Stimulated activated CD4-positive, alpha-beta T cell treated with anti-CD3 and anti-CD28 coated beads, Interleukin-2, amount 100 ng/mL, for 24 hours (primary cell): ENCODE measurements at places on chromosomes 5 and 9.

DNA sequence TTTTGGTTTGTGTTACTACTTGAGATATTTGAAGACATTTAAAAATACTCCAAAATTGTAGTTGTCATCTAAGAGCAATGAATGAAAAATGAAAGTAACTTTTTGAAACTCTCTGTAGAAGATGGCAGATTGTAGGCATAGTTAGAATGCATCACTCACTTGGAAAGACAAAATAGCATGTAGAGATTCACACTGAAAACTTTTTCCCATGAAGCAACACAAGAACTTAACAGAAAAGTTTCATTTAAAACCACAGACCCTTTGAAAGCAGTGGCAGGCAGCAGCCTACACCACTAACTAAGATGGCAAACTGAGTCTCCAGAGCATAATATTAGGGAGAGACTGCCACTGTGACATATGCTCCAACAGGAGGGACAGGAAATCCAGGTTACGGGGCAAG, 18.9 kb upstream of the FAM174A start:
- DNase-seq, result no peak

- no peak for DNase-seq
Measured at GRCh38 chr5:134463991-134464760, 52.5 kb upstream of the CDKN2AIPNL start.

- no peak for DNase-seq
Measured at GRCh38 chr9:120536094-120536493, 43.9 kb downstream of the CDK5RAP2 start.

GRCh38 chr5:172852490-172853354, 18.7 kb downstream of the ERGIC1 start:
- no peak for DNase-seq

GRCh38 chr9:1946526-1947283, 68.4 kb upstream of the SMARCA2 start:
- DNase-seq, result no peak

GRCh38 chr5:127804886-127805426, 101.8 kb downstream of the CCDC192 start:
- DNase-seq, result no peak

DNA sequence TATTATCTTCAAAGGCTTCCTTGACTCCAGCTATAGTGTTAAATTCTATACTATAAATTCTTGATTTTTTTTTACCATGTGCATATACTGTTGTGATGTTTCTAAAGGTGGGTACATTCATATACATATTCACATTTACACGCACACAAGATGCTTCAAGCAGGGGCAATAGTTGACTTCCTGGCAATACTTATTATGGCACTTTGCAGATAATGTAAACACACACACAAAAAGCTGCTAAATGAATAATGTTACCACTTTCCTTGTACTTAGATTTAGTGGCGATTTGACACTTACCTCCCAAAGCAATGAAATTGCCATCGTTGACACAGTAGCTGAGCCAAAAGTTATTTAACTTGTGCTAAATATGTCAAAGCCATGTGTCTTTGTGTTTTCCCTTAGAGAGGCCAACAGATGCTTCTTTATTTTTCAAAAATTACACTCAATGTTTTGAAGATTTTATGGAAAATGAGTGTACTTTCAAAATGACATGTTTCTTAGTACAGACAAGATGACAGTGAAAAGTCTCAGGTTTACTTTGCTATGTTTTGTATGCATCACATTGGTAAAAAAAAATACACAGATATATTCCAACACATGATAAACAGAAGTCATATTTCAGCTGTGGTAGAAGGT, 12.2 kb upstream of the ERAP2 start:
- no peak for DNase-seq

DNA sequence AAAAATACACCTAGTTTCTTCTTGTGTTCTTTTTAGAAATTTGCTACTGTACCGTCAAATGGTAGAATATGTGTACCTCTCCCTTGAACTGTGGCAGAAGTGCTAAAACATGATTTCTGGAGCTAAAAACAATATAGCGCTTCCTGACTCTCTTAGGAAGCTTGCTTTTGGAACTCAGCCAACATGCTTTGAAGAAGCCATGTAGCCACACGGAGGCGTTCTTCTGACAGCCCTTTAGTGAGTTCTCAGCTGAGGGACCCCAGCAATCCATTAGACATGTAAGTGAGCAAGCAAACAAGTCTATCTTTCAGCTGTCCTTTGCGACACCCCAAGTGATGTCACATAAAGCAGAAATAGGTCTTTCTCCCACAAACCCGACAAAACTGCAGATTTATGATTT, 917.0 kb downstream of the CDH9 start:
- no peak for DNase-seq

DNA sequence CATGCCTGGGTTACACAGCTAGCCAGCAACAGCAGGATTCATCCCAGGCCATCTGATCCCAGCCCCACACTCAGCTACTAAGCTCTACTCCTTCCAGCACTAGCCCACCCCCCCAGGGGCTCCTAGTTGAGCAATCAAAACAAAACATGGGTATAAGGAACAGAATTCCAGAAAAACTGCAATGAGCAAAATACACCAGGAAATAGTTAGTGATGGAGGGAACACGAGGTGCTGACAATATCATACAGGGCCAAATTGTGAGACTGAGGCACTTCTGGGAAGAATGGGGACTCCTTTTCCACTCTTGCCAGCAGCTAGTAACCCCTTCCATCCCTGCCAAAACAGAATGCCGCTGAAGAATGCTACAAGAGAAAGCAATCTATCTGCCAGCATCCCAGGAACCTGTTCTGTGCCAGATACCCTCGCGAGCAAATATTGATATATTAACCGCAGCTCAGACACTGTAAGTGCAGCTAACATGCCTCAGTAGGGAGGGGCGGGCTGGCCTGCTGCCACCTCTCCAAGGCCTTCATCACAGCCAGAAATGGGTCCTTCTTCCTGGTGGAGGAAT, 161.4 kb downstream of the SLIT3 start:
- no peak for DNase-seq

- no peak for DNase-seq
Measured at GRCh38 chr9:85108229-85108628, 438.7 kb downstream of the NTRK2 start.

- DNase-seq, result no peak
Measured at GRCh38 chr5:113115956-113116355, 139.4 kb downstream of the DCP2 start.

- peak; percentile 53 for DNase-seq
Measured at GRCh38 chr9:90966480-90967144, 165.0 kb downstream of the SYK start.

DNA sequence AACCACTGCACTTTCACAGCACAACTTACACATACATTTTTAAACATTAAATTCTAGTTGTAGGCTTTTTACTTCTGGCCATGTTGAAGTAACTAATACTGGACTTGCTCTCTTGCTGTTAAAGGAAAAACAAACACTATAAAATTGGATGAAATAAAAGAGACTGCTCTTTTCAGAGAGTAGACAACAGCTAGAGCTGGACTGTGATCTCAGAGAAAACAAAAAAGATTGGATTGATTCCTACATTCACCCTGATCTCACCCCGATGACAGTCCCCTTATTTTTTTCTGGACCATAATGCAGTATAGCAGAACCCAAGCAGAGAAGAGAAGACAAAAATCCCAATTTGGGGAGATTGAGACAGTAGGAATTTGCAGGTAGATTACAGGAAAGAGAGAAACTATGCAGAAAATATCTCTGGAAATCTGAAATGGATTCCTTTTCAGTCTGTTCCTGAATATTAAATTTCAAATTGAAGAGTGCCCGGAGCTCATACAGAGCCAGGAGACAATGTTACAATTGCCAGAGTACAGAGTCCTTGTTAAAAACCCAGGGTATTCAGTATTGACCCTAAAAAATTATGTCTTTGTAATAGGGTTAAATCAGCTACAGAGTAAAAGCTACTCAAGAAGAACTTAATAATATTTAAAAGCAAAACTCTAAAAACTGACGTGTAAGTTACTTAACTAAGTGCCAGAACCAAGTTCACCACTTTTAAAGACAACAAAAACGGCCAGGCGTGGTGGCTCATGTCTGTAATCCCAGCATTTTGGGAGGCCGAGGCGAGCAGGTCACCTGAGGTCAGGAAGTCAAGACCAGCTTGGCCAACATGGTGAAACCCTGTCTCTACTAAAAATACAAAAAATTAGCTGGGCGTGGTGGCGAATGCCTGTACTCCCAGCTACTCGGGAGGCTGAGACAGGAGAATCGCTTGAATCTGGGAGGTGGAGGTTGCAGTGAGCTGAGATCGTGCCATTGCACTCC, 208.6 kb downstream of the MPDZ start:
- no peak for DNase-seq

DNA sequence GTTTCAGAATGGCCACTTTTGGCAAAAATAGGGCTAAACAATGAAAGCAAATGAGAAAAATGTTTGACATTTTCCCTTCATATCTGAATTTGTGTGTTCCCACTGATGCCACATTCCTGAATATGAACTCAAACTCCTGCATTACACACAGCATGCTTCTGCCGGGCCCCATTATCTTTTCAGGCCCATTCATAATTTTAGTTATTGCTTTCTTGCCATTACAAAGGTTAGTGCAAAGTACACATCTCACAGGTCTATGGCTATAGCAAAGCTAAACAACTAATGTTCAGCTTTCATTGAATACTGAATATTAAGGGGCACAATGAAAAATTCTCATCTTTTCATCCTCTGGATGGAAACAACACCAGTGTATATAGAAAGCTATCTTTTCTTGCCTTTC, 568.9 kb upstream of the ZNF608 start:
- no peak for DNase-seq

- DNase-seq, result no peak
Measured at GRCh38 chr5:22892441-22892840, 39.3 kb upstream of the CDH12 start.

DNA sequence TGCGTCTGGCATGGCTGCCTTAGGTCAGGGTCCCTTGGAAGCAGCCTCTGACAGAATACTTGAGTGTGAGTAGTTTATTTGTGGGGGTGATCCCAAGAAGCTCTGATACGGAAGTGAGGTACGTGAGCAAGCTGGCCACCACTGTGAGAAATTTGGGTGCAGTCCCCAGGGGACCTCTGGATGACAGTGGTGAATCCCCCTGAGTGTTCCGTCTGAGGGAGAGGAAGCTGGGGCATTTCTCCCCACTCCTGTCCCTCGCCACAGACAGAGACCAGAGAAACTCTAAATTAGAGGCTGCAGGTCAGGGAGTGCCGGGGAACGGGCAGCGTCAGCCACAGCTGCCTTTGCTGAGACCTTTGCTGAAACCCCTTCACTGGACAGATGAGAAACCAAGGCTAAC, 155.9 kb upstream of the COL5A1 start:
- DNase-seq, result no peak

- DNase-seq, result no peak
Measured at GRCh38 chr5:126917918-126918614, 112.3 kb downstream of the MARCHF3 start.

DNA sequence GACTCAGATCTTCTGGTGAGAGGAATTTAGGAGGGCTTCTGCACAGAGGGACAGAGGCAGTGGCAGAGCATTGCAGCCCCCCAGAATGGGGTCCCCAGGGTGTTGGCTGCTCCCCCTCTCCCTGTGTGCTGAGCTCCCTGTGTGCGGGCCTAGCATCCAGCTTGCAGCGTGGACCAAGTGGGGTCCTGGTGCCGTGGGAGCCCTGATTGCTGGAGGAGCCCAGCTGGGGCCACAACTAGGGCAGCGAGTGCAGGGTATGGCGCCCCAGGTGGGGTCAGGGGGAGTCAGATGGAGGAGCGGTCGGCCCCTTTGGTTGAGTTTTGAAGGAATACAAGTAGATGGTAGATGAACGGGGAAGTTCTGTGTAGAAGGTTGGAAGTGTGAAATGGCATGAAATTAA, 66.7 kb downstream of the TRIO start:
- DNase-seq, result no peak

DNA sequence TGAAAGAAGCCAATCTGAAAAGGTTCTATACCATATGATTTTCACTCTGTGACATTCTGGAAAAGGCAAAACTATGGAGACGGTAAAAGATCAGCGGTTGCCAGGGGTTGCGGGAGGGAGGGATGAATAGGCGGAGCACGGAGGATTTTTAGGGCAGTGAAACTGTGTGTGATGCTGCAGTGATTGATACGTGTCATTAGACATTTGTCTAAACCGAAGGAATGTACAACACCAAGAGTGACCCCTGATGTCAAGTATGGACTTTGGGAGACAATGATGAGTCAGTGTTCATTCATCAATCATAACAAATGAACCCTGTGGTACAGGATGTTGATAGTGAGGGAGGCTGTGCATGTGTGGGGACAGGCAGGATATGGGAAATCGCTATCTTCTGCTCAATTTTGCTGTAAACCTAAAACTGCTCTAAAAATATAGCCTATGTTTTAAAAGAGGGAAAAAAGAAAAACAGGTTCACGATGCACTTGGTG, 34.4 kb downstream of the ERGIC1 start:
- DNase-seq, result no peak

DNA sequence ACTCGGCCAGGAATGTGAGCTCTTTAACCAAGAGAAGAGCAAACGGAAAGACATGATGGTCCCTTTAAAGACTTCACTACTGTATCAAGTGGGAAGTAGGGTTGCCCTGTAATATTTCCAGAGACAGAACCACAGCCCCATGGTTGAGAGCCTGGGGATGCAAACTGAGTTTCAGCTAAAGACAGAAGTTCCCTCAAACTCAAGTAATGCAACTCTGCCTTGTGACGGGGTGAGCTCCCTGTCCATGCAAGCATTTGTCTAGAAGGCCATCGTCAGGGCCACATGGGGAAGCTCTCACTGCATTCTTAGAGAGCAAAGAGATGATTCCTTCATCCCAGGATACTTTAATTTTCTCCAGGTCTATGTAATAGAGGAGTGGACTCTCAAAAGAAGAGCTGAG, 82.8 kb downstream of the INSYN2B start:
- no peak for DNase-seq

DNA sequence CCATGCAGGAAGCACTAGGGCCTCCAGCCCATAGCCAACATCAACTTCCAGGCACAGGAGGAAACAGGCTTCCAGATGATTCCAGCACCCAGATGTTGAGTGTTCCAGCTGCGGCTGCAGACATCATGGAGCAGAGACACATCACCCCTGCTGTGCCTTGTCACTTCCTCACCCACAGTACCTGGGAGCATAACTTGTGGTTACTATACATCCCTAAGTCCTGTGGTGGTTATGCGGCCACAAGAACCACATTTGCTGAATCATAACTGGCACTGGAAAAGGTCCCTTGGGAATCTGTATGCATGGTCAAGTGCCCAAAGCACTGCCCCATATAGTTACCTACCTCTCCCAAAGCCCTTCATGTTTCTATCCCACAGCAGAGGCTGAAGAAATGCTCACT, 56.6 kb downstream of the WHRN start:
- DNase-seq, result no peak

DNA sequence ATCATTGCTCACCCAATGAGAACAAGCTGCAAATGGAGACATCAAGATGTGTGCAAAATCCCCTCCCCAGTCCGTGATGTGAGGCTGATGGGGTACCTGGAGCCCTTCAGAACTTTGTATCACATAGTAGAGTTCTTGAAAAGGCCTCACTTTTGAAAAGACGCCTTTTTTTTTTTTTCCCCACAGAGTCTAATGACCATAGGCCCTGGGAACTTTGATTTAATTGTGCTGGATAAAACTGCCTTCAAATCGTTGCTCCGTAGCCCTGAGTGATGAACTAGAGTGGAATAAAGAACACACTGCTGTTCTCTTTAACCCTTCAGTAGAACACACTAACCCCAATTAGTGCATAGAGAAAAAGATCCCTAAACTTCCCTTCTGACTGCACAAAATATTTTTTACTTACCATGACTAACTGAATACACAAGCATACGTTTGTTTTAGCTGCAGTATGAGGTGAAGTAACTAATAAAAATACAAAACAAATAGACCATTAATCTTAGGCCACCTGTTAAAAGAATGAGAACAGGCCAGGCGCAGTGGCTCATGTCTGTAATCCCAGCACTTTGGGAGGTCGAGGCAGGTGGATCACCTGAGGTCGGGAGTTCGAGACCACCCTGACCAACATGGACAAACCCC, 15.1 kb downstream of the PSAT1 start:
- no peak for DNase-seq
